ENCODE measurements at places on chromosomes 7 and 10.
A peak's percentile ranks its signal among the peaks of the same experiment; 100 is the strongest.

- DNase-seq = no peak
Measured at GRCh38 chr10:26385443-26385842, 52.7 kb upstream of the APBB1IP start.

GRCh38 chr7:125559921-125560320 is 630.3 kb upstream of the POT1 start:
- no peak for DNase-seq

DNA sequence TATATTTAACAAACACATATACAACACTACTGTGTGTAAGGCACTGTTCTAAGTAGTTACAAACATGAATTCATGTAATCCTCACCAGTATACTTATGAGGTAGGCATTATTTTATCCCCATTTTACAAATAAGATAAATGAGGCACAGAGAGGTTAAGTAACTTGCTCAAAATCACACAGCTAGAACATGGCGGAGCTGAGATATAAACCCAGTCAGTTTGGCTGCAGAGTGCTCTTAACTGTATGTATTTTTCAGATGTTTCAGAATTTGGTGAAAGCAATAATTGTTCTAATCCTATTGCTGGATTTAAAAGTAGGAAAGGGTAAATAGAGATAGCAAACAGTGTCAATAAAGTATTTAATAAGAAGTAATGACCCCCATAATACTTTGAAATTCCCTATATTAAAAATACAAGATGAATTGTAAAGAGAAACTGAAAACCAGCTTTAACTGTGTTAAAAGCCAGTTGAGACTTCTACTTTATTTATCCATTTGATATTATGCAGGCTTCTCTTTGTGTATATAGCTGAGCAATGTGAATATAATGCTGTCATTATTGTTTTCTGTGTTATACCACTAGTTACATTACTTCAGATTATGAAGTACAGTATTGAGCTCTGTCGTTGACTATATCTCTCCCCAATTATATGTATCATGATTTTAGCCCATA is 32.3 kb upstream of the RPA3 start:
- DNase-seq = no peak

DNA sequence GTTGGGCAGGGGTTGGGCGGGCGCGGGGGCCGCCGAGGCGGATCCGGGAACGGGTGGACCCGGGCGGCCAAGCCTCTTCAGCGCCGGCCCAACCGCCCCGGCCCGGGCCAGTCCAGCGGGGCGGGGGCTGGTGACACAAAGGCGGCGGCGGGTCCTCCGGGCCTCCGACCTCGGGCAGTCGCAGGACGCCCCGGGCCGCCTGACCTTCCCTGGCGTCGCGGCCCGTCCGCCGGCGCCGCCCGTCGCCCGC is 54.2 kb downstream of the METTL2B start:
- no peak for DNase-seq

GRCh38 chr10:76719006-76719405 is 918.6 kb downstream of the KCNMA1 start:
- DNase-seq = no peak

DNA sequence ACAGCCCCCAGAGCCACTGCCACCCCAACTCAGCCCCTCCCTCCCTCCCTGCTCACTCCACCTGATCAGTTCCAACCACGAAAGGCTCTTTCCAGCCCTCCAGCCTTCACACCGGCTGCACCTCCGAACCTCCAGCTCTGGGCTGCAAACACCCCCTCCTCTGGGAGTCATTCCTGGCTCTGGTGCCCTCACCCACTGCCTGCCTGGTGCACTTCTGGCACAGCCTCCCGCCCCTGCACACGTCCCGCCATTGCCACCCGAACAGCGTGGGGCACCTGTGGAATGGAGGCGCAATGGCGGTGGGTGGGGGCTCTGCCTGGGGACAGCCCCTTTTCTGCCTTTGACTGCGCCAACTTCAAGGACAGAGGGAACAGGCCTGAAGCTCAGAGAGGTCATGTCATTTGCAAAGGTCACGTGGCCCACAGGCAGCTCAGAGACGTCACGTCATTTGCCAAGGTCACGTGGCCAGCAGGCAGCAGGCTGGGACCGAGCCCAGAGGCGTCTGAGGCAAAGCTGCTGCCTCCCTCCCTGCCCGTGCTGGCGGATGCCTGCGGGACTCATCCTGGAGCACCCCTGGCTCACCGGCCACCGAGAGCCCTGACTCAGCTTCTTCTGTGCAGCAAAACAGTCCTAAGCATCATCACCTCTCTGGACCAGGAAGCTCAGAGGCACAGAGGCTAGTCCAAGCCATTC is 76.0 kb upstream of the DNAAF5 start:
- no peak for DNase-seq

- no peak for DNase-seq
Measured at GRCh38 chr7:2109936-2110609, 122.7 kb downstream of the MAD1L1 start.

- no peak for DNase-seq
Measured at GRCh38 chr10:4372601-4373000, 453.4 kb upstream of the AKR1E2 start.

DNA sequence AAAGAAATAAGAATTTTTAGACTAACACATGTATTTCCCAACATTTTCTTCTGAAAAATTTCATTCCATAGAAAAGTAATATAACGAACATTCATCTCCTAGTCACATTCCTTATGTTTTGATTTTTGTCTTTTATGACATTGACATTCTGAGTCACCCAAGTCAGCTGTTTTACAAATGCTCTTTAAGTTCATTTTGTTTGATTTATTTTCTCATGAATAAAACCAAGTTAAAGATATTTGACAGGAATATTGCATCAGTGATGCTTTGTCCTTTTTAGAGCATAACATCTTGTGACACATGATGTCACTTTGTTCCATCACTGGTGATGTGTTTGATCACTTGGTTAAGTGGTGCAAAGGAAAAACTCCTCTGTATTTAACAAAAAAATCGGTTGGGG is 48.4 kb downstream of the HGF start:
- DNase-seq = no peak

GRCh38 chr7:2757361-2757903 is 69.4 kb downstream of the AMZ1 start:
- DNase-seq = no peak

DNA sequence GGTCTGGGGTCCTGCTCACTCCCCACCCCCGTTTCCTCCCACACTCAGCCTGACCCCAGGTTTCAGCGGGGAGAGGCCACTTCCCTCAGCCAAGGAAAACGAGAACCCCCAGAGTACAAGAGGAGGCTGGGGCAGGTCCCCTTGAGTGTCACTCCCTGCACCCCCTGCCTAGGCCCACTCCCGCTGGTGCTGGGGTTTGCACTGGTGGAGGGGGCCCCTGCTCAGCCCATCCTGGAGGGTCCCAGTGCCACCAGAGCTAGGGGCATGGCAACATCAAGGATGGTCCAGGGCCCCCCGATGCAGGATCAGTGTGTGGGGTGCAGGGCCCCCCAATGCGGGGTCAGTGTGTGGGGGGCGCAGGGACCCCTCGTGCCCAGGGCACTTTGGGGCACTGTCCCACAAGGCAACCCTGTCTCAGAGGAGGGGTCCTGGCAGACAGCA is 70.5 kb upstream of the KCTD7 start:
- no peak for DNase-seq

DNA sequence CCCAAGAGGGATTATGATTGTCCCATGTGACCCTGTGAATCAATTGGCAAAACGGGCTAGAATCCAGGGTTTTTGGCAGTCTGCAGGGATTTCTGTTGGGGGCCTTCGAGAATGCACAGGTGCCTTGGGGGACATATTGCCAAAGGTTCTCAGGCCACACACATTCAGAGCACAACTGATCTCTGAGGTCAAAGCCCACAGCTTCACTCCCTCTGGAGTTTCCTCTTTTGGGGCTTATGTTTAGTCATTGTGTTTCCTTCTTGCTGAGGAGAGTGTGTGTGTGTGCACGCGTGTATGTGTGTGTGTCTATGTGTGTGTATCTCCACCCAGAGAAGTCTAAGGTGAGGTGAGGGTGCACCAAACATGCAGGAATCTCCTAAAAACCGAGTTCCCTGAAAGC is 8.8 kb downstream of the PPIF start:
- DNase-seq = no peak

DNA sequence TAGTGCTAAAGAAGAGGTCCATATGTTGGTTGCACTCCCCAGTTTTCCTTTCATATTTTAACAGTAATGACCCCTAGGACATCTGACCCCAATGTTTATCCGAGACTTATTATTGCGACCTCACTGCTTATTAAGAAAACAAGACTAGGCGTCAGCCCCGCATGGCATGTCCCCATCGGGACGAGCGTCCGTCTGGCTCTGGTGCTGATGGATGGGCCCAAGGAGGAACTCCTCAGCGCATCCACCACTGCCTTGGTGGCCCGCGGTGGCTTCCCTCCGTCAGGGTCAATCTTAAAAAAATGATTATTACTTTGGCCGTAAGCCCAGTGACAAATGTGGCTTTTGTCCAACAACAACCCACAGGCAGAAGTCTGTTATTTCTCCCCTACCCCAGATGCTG is 40.1 kb upstream of the CXCL12 start:
- DNase-seq = no peak

DNA sequence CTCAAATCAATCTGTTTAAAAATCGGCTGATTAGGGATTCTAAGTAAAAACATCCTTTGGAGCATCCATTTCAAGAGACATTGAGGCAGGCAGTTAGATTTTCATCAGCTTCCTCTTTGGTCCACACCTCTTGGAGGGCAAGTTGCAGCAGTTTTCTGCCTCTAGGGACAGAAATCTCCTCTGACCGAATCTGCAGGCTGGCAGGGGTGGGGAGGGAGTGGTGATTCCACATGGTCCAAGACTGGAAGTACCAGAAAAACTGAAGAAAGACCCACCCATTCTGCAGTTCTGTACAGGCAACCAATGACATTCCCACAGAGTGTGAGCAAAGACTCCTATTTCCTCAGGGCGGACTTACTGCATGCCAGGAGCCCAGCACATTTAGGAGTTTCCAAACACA is 29.0 kb downstream of the FGFBP3 start:
- no peak for DNase-seq

DNA sequence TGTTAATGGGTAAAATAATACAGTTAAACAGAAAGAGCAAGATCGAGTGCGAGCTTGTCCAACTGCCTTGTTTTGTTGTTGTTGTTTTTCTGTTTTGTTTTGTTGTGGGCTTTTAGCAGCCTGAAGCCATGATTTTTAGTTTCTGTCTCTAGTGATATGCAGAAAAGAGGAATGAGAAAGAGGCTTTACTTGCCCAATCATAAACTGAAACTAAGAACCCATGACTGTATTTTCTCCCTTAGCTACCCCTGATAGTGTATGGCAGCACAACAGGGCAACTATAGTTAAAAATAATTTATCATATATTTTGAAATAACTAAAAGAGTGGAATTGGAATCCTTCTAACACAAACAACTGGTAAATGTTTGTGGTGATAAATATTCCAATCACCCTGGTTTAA is 493.9 kb downstream of the GLRX3 start:
- no peak for DNase-seq

- DNase-seq = no peak
Measured at GRCh38 chr10:92486637-92487036, 87.3 kb downstream of the IDE start.

GRCh38 chr10:45377858-45378257 is 3.8 kb downstream of the ALOX5 start:
- DNase-seq = no peak

GRCh38 chr10:98778277-98778759 is 331.6 kb upstream of the HPS1 start:
- no peak for DNase-seq

GRCh38 chr10:120221873-120222485 is 235.0 kb upstream of the PLPP4 start:
- DNase-seq = peak; percentile 64

GRCh38 chr7:29202651-29203069 is 8.1 kb downstream of the CHN2 start:
- no peak for DNase-seq

DNA sequence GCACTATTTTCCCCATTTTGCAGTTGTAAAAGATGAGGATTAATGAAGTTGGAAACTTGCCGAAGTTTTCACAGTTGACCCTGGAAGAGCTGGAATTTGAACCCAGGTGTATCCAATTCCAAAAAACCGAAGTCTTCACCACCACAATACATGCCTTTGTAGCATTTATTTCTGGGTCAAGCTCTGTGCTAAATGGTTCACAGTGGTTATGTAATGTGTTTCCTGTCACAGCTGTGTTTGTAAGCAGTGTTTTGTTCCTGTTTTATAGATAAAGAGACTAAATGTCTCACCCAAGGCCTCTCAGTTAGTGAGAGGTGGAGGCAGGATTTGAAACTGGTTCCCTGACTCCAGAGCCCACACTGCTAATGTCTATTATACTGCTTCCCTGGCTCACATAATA is 17.6 kb downstream of the SFTPA2 start:
- DNase-seq = no peak

- no peak for DNase-seq
Measured at GRCh38 chr10:5146920-5147254, 38.1 kb downstream of the AKR1C8 start.

DNA sequence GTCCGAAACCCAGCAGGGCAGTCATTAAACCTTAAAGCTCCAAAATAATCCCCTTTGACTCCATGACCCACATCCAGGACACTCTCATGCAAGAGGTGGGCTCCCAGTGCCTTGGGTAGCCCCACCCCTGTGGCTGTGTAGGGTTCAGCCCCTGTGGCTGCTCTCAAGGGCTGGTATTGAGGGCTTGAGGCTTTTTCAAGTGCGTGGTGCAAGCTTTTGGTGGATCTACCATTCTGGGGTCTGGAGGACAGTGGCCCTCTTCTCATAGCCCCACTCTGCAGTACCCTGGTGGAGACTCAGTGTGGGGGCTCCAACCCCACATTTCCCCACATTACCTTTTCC is 50.5 kb downstream of the RSBN1L start:
- DNase-seq = no peak

- DNase-seq = no peak
Measured at GRCh38 chr7:42736931-42737330, 174.9 kb downstream of the C7orf25 start.

DNA sequence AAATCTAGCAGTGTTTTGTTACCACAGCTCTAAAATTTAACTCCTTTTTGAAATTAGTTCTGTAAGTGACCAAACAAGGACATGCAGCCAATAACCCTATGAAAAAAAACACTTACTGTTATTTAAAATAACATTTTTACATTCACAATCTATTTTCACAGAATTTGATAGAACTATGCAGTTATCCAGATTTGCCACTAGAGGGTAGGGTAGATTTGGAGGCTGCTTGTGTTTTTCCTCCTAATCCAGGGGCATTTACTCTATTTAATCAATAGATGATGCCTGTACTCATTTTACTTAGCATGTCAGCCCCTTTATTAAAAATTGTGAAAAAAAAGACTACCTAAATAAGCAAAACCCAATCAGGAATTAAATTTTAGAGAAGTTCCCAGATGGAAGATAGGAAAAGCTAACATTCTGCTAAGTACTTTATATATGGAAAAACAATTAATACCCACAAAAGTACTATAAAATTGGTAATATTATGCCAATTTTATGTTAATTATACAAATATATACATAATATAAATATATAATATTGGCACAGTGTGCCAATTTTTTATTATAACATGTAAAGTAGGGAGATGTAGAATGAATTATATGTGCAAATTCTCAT is 18.1 kb upstream of the LIPK start:
- peak; percentile 16 for DNase-seq

DNA sequence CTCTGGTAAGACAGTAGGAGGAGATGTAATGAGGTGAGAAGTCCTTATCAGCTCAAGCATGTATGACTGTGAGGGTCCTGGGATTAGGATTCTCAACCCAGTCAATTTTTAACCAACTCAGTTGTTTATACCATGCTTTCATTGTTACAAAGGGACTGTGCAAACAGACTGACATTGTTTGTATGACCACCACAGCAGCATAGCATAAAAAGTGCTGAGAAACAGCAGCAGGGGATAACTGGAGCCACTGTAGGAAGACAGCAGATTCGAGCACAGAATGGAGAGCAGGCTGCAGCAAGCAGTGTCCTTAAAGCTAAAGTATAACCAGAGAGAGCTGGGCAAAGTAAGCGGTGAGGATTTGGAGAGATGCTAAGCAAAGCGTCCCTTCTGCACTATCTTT is 829.5 kb downstream of the REEP3 start:
- DNase-seq = no peak

Data from Jurkat, Clone E6-1 (cell line).